NCI-H345 (cell line): ENCODE measurements at places on chromosomes 12 and 14.

- DNase-seq, result peak; percentile 24
Observed at GRCh38 chr12:12891080-12891880, at the start of gene GPRC5A. TSS of gene GPRC5A (plus strand) at chr12:12891562. CDS start at chr12:12908250, 16,688 bp downstream.

DNA sequence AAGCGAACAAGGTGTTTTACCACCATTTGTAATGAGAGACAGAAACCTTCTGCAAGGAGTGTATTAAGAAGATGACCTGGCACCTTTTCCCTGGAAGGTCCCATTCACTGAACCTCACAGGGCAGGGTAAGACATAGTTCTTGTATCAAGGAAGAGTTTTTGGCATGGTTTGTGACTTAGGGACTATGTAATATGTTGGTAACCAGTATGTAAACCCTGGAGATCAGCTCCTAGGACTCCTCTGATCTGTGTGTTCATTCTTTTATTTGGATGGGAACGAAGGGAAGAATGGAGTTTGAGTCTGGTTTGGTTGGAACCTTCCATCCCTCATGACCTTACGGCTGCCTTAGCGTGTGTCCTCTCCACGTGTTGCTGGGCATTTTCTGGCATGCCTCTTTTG is 175.4 kb downstream of the CAND1 start:
- DNase-seq, result no peak

DNA sequence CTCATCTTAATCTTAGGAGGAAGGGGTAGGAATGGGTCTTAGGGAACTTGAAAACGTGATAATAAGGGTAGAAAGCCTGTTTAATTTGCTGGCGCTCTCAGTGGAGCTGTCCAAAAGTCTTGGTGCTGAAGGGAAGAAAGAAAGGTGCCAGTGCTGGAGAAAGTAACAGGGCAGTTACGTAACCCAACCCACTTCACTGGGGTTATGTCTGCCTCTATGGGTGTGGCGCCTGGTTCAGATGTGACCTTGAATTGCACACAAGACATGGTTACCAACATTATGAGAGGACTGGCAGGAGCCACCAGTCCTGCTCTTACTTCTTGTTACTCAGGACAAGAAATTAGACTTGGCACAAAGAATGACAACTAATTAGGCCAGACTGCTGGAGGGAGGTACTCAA is 18.6 kb upstream of the GPATCH2L start:
- DNase-seq, result no peak

- DNase-seq, result no peak
Observed at GRCh38 chr12:131239384-131240094, 285.8 kb downstream of the ADGRD1 start.

DNA sequence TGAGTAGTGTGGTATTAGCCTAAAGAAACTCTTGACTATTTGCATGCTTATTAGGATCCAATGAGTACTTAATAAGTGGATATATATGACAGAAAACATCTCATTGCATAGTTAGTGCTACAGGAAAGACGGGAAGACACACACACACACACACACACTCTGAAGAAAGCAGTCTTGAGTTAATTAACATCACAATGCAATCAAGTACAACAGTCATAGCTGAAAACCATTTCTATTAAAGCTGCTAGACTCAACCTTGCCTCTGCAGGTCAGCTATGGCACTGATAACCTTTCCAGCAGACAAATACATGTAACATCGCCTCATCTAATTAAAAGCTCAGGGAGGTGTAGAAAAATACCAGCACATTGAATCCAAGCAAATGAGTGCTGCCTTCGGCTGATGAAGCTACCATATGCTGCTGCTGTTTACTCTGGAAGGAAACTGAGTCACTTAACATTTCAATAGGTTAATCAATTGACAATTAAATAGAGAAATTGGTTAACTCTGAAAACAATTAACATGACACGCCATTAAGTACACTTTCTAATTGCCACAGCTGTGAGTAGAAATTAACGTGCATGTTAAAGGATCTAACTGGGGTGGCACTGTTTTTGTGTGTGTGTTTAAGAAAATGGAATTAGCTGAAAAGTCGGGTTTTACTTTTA is 93.2 kb upstream of the OTX2 start:
- DNase-seq, result no peak

GRCh38 chr14:75254901-75255584 is 23.6 kb upstream of the FOS start:
- DNase-seq, result no peak

GRCh38 chr12:126198966-126199692 is 1133.9 kb downstream of the AACS start:
- DNase-seq, result no peak

- DNase-seq, result no peak
Observed at GRCh38 chr14:98035396-98035795, 1236.6 kb downstream of the BCL11B start.
